Astrocyte (in vitro differentiated cells and primary cell): ENCODE measurements at places on chromosomes 1 and 21.

DNA sequence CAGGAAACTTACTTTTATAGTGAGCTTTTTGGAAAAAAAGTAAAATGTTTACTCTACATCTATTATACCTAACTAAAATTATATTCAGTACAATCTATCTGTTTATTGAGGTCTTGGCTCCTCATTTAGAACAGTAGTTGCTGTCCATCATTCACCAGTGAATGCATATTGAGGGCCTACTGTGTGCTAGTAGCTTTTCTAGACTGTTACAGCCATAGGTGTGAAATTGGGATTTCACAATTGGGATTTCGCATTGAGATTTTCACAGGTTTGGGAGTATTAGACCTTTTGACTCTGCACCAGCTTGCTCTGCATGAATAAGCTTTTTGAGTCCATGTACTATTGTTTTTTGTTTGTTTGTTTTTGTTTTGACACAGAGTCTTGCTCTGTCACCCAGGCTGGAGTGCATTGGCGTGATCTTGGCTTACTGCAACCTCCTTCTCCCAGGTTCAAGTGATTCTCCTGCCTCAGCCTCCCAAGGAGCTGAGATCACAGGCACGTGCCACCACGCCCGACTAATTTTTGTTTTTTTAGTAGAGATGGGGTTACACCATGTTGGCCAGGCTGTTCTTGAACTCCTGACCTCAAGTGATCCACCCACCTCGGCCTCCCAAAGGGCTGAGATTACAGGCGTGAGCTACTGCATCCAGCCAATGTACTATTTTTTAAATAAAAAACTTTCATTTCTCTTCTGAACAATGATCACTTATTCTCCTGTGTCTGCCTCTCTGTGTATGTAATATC is 47.2 kb upstream of the ERRFI1 start:
- no peak for DNase-seq

DNA sequence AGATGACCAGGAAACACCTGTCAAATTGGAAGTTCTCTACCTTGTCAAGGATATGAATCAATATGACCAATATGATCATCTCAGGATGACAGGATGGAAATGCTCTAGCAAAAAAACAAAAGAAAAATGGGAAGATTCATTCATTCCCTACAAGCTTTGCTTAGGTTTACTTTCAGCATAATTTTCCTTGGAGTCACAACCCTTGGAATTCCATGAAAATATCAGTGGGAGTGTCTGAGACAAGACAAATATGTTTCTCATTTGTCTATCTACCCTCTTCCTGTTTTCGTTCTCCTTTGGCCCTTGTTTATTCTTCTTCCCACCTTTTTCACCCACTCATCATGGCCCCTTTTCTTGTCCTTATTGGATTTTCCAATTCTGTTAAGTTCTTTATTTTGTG is 50.6 kb downstream of the COLGALT2 start:
- no peak for DNase-seq

DNA sequence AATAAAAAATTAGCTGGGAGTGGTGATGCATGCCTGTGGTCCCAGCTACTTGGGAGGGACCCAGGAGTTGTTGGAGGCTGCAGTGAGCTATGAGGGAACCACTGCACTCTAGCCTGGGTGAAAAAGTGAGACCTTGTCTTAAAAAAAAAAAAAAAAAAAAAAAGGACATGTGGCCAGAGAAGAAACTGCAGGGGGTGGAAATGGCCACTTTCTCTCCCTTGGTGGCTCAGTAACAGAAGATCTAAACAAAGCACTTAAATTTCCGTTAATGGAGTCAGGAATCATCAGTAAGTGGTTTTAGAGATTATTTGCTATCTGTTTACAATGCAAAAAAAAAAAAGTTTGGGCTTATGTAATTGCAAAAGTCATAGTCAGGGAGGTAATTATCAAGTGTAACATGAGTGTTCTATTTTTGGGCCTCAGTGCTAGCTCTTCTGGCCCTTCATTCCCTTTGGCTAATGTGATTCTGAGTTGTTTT is 19.3 kb upstream of the OPRD1 start:
- DNase-seq = no peak

- DNase-seq = no peak
These were observed 58.7 kb upstream of the LRRN2 start for GRCh38 chr1:204744107-204744779.

GRCh38 chr1:192516776-192517297 is 58.7 kb upstream of the RGS1 start:
- peak; percentile 69 for DNase-seq

DNA sequence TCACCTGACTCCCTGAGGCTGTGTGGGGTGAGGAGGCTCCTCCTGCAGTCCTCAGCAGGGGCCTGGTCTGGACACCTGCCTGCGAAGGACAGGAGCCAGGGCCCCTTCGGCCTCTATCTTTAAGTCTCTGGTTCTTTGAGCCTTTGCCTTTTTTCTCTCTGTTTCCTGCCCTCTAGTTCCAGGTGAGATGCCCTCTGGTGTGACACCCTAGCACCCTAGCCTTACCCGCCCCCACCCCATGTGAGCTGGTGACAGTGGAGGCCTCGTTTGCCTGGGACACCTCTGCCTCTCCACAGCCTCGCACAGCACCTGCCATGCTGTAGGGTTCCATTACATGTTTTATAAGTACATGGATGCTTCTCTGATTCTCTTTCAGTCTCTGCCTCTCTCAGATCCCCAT is 47.3 kb downstream of the DDX20 start:
- no peak for DNase-seq

- DNase-seq = no peak
These were observed 120.9 kb downstream of the DAB1 start for GRCh38 chr1:57302812-57303596.

DNA sequence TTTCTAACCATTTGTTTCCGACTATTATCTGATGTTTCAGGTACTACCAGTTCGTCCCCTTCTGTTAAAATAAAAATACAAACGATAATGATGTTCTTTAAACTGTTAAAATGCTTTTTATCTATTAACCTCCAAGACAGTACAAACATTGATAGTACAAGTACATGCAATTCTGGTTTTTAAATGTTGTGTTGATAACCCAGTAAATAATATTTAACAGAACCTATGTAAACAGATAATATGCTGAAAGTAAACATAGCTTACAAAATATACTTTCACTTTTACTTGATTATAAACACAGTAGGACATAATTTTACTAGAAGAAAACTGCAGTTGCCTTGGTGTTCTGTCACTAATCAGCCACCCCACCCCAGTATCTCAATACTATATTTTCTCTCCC is 76.9 kb downstream of the COQ8A start:
- DNase-seq = no peak

- DNase-seq = peak; percentile 37
These were observed 2.1 kb downstream of the ARMH1 start for GRCh38 chr1:44676484-44677200.

DNA sequence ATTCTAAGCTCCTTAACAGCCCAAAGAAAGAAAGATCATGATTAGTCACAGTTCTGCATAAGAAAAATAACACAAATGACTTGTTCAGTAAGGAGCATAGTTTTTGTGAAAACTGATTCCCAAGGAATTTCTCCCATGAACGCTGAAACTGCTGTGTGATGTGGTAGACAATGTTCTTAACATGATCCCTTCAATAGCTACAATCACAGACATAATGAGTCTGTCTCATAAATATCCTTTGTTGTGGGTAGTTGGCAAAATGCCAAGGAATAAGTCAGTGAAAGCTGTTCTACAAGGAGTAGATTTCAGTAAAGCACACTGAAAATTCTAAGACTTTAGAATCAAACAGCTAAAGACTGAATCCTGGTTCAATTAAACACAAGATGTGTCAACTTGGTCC is 404.8 kb downstream of the HLX start:
- peak; percentile 93 for DNase-seq

- no peak for DNase-seq
These were observed 24.0 kb upstream of the COL6A1 start for GRCh38 chr21:45957551-45957950.

- peak; percentile 51 for DNase-seq
These were observed 28.9 kb upstream of the CD101 start for GRCh38 chr1:116972674-116973030.

DNA sequence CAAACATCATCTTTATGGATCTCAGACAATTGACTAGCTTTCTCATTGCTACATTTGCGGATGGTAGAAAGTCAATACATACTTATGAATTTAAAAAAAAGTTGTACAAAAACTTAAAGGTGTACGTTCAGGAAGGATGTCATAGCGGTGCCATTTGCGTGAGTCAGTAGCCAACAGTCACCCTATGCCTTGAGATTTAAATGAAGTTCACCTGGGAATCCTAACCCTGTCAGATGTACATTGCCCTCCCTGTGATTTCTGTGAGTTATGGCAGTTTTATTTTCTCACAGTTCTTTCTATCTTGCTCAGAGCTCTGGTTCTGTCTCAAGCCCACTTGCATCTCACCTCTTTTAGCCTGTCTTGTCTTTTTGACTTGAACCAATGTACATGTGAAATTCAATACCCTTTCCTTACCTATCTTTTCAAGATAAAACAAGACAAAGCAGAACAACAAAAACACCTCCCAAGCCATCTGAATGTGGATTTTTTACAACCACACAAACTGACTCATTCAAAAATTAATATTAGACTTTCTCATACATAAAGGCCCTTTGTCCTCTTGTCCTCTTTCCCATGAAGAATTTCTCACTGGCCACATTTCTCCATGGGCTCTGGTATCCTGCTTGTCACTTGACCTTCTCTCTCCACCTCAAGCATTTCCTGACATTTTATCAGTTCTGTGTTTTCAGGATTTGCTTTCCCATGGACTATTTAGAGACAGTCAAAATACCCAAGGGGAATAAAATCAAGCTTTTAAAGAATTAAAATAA is 25.3 kb upstream of the ZNF697 start:
- DNase-seq = peak; percentile 54

GRCh38 chr1:186091222-186091720 is 283.8 kb downstream of the TPR start:
- DNase-seq = no peak

GRCh38 chr1:177432897-177433296 is 262.1 kb downstream of the BRINP2 start:
- DNase-seq = no peak

DNA sequence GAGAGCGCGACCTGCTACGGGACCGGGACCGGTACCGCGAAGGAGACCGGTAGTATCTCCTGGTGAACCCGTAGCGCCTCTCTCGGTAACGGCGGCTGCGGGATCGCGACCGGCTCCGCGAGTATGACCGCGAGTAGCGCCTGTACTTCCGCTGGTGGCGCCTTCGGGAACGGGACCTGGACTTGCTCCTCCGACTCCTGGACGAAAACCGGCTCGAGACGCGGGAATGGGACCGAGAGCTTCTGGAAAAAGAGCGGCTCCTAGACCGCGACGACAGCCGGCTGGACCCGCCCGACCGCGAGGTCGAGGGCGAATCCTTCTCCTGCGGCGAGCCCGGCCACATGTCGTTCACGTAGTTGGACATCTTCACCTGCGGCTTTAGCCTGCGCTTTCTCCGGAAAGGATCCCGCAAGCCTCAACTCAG is 642 bp downstream of the RSRP1 start:
- no peak for DNase-seq
